ENCODE measurements at places on chromosomes 4 and X. TPM values are rescaled to one million over a fixed set of nuclear protein-coding genes. Genes with fewer than 3 reads are reported as not detected.

Gene OTC
- not detected for total RNA-seq

Gene CD99L2
- total RNA-seq = 37.5 TPM

Gene COMMD8
- 45.4 TPM for total RNA-seq

Gene CHRNA9
- not detected for total RNA-seq

Gene ZDHHC15
- not detected for total RNA-seq

Gene F8A3
- total RNA-seq = 5.9 TPM

Gene GATA1
- total RNA-seq = not detected

Gene KCNE5
- total RNA-seq = 0.87 TPM

Gene TBC1D9
- total RNA-seq = 34.5 TPM

Gene RTL3
- 0.20 TPM for total RNA-seq

Gene PABPC4L
- 0.79 TPM for total RNA-seq

Gene DCAF8L2
- not detected for total RNA-seq

Gene NRK
- total RNA-seq = 0.07 TPM

Gene CAPN6
- not detected for total RNA-seq

Measured in mammary microvascular endothelial cell (primary cell).